T-helper 2 cell (primary cell): ENCODE measurements at places on chromosomes 4 and X.

DNA sequence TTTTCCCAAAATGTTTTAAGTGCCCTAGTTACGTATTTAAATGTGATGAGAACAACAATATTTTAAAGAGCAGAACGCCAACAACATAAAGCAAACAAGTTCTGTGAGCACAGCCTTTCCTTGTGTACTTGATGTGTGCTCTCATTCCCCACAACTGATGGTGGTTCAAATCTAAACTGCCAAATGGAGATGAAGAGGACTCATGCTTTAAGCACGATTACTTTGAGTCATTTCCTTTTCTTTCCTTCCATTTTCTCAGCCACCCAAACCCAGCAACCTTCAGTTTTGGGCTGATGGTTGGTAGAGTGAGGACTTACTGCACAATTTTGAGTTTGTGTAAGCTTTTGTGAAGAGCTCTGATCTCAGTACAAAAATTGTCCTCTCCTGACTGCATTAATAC lies 1.7 kb downstream of the NSD2 start:
- no peak for DNase-seq

- DNase-seq: no peak
These were observed 19.3 kb downstream of the JAKMIP1 start for GRCh38 chr4:6180841-6181631.

DNA sequence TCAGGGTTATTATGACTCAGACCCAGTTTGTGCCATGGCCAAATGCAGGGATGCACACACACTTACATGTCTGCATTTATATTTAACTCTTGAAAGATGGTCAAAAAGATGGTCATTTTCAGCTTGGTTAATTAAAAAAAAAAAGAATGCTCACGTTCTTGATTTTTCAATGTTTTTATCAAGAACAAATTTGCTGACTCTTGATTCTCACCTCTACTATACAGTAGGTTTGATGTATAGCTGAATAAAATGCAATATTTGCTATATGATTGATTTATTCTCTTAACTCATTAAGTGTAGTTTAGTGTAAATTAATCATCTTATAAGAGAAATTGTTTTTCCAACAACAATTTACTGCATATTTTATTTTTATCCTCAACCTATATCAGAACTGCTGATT lies 160.4 kb downstream of the SLIT2 start:
- no peak for DNase-seq

DNA sequence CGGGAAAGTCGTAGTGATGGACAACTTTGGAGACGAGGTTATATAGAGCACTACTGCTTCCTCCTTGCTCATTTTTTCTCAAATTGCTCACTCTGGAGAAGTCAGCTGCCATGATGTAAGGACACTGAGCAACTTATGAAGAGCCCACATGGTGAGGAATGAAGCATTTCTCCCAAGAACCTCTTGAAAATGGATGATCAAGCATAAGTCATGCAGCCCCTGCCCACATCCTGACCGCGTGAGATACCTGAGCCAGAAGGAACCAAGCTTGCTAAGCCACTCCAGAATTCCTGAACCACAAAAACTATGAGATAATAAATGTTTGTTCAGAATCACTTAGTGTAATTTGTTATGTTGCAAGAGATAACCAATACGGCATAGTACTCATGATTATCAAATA lies 42.8 kb downstream of the PDE5A start:
- no peak for DNase-seq

DNA sequence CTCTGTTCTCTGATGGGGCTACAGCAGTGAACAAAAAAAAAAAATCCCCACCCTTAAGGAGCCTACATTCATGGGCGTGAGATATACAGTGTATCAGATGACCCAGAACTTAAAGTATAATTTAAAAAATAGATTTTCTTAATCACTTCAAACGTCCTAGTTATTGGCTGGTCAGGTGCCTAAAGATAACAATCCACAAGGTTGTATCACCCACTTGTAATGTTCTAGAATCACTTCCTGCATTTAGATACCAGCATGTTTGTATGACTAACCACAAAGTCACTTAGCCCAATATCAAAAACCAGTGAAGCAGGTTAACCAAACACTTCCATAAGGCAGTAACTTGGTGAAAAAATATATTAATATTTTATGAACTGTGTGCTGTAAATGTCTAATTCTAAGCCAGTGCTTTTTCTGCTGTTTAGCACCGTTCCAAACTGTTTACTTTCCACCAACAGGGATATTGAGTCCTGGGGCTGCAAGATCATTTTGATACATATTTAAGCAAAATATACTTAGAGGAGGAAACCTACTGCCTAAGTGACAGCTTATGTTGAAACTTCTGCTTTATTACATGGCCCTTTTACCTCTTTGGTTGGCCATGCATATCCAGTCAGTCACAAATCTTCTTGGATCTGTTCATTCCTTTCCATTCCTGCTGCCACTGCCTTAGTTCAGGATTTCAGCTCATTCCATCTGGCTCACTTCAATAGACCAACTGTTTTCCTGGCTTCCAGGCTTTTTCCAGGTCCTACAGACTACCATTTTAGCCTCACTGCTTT lies 43.3 kb downstream of the CD40LG start:
- DNase-seq: no peak

- DNase-seq: no peak
These were observed at the start of gene NKX3-2 for GRCh38 chr4:13543839-13544605. TSS of gene NKX3-2 (minus strand) at chr4:13544508. CDS start at chr4:13544414, 94 bp downstream.

GRCh38 chr4:83828601-83829000 lies 292.7 kb downstream of the GPAT3 start:
- no peak for DNase-seq

- no peak for DNase-seq
These were observed 20.2 kb upstream of the TMEM184C start for GRCh38 chr4:147596981-147597380.

- no peak for DNase-seq
These were observed 56.6 kb downstream of the ARHGAP6 start for GRCh38 chrX:11609109-11609508.

DNA sequence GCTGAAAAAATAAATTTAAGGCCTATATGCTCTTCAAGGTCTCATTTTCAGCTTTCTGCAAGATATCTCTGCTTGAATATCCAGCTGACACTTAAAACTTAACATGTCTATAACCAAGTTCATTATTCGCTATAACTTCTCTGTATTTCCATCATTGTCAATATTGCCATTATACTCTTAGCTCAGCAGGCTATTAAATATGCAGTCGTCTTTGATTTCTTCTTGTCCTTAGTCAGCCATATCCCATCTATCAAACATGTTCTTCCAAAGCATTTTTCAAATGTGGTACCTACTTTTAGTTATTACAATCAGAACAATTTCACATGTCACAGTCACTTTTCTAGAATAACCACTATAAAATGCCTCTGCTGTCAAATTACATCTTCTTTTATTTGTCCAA lies 1364.1 kb downstream of the ARAP2 start:
- no peak for DNase-seq

- no peak for DNase-seq
These were observed 98.9 kb downstream of the ARHGAP6 start for GRCh38 chrX:11566789-11567188.

DNA sequence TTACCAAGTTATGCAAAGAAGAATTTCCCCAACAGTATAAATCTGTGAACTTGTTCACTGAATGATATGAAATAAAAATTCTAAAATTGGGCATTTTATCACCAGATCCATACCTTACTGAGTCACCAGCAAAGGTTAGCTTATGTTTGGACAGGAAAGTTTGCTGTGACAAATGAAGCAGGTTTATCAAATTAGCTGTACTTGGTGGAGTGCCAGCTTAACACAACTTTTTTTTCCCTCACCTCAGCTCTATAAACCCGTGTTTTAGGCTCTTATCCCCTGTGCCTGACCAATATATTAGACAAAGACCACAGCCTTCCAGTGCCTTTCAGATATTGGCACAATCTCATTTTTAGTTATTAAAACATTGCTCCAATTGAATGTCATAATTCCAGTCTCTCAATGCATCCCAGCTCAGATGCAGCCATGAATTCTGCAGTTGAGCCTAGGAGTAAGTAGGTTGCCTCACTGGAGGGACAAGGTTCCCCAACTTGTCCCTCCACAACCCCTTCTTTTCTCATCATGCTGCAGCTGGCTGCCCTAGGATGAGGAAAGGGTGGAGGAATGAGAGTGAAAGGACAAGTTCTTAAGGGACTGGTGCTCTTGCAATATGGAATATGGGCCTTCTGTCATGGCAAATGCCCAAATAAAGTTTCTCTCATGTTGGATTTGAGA lies 27.0 kb upstream of the PDGFC start:
- no peak for DNase-seq

GRCh38 chr4:38154252-38154651 lies 194.1 kb downstream of the PTTG2 start:
- DNase-seq: no peak

DNA sequence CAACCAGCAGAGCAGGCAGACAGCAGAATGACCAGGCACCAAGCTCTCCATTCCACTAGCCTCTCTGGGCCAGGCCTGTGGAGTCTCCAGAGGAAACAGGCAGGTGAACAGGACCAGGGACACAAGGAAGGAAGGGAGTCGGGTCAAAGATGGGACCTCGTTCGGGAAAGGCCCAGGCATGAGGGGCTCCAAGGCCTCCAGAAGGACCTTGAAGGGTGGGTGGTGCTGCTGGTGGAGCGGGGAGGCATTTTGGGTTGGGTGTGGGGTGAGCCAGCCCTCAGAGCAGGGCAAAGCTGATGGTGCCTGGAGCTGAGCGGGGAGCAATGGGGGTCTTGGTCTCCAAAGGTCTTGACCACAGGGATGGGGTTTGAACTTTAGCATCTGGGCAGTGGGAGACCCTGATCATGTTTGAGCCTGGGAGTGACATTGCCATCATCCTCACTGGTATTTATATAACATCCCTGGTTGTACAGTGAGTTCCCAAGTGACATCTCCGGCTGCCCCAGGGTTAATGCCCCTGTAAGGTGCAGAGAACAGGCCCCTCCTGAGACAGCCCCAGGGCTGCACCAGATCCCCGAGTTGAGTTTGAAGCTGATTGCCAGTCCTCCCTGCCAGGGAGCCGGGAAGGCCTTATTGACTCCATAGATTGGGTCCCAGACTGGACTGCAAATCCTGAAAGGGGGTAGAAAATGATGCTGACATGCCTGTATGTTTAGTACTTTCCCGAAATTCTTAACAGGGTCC lies 52.7 kb downstream of the PSAPL1 start:
- no peak for DNase-seq

DNA sequence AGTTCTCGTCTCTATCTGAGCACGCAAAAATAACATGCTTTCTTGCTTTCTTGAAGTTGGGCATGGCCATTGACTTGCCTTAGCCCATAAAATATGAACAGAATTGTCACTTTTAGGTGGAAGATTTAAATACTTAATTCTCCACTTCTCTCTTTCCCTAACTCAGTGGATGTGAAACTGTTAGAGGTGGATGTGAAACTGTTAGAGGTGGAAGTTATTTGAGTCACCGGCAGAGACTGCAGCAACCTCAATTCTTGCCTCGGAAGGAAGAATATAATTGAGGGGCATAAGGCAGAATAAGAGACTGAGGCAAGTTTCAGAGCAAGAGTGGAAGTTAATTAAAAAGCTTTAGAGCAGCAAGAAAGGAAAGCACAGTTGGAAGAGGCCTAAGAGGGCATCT lies 2.8 kb upstream of the PARM1 start:
- DNase-seq: no peak

- no peak for DNase-seq
These were observed 46.7 kb downstream of the RUFY3 start for GRCh38 chr4:70768301-70768948.

DNA sequence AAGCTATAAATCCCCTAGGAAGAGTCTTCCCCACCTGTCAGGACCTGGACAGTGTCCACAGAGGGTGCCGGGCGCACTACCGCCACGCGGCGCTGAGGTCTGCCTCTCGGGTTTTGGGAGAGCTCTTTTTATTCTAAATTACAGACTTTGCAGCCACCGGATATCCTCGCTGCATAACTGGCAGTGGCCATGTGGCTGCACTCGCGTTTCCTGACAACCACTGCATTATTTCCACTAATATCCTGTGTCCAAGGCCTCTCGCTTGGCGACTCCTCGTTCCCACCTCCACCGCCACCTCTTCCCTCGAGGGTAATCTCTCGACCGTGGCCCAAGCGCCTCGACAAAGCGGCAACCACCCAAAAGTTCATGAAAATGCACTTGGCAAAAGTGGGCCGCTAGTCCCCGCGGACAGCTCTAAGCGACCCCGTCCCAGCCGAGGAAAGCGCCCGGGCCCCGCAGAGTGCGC lies 512 bp upstream of the TMEM131L start:
- peak; percentile 50 for DNase-seq

DNA sequence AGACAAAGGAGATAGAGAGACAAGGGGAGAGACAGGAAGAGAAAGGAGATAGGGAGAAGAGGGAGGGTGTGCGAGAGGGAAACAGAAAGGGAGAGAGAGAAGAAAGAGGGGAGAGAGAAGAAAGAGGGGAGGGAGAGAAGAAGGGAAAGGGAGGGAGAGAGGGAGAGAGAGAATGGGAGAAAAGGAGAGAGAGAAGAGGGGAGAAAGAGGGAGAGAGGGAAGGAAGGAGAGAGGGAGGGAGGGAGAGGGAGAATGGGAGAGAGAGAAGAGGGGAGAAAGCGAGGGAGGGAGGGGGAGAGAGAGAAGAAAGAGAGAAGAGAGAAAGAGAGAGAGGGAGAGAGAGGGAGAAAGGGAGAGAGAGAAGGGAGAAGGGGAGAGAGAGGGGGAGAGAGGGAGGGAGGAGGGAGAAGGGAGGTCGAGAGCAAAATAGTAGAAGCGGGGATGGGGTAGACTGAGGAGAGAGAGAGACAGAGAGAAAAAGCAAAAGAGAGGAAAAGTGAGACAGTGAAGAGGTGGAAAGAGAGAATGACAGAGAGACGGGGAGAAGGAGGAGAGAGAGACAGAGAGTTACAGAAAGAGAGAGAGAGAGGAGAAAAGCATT lies 218.2 kb downstream of the DHRSX start:
- DNase-seq: no peak

DNA sequence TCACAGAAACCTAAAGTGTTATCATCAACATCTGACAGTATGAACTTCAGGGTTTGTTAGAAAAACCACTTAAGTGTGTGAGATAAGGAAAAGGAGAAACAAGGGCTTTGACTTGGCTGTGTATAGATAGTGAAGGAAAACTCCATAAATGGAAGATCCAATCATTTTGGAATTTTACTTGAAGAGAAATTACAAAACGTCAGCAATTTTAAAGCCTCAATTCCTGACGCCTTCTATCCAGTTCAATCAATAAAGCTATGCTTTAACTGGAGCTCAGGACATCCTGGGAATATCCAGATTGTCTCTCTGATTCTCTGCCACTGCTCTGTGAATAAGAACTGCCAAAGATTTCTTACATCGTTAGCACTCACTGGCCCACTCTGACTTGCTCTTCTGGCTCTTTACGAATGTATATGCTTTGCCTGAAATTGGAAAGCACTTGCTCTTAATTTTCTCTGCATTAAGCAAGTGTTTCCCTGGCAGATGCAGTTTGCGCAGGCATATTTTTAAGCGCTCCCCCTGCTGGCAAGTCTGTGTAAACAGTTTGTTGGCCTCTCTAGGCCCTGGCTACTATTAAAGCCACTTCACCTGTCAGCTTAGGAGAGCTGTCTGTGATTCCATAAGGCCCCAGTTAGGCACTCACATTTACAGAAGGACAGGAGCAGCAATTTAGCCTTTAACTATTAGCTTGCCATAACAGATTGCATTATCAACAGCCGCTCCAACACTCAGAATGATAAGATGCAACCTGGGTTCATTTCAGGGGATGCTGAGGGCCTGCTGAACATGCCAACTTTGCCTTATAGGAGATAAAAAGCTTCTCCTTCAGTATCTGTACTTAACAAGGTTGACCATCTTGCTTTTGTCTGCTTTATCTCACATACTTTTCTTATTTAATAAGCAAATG lies 251.4 kb upstream of the DDX53 start:
- DNase-seq: peak; percentile 31
